Osteoblast (primary cell): ENCODE measurements at places on chromosomes 4 and X. TPM values are rescaled to one million over a fixed set of nuclear protein-coding genes. Genes with fewer than 3 reads are reported as not detected.

CXorf38 gene
- 10.1 and 14.7 TPM in 2 replicates for total RNA-seq

LRCH2 gene
- 2.1 and 2.5 TPM in 2 replicates for total RNA-seq

DIAPH2 gene
- 21.0 and 25.6 TPM in 2 replicates for total RNA-seq

OTC gene
- total RNA-seq, result not detected in 2 replicates

EVC2 gene
- 17.4 and 19.2 TPM in 2 replicates for total RNA-seq

FRAS1 gene
- 5.1 and 7.4 TPM in 2 replicates for total RNA-seq

HSFX2 gene
- 0.36 TPM in 1 of 2 replicates, not detected in the other for total RNA-seq

DNA sequence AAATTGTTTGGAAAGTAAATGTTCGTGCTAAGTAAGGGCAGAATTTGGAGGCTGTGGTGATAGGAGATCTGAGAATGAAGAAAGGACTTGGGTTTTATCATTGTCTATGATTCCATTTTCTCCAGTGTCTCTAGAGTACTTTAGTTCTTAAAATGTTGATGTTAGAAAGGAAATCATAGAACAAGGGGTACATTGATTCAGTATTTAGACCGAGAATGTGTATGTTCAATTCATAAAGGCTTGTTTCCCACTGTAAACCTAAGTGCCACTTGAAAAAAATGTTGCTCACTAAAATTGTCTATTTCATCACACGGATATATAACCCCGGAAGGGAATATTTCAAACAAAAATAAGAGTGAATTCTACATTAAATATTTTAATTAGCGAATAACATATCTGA is 159.3 kb upstream of the ETNPPL start:
- no peaks in the 10 kb centered on the region for H3K4me1 ChIP-seq
- no peak overlapping the region for H3K27ac ChIP-seq
- DNase-seq, result no peak
- H3K36me3 ChIP-seq, result no peaks in the 10 kb centered on the region

DNA sequence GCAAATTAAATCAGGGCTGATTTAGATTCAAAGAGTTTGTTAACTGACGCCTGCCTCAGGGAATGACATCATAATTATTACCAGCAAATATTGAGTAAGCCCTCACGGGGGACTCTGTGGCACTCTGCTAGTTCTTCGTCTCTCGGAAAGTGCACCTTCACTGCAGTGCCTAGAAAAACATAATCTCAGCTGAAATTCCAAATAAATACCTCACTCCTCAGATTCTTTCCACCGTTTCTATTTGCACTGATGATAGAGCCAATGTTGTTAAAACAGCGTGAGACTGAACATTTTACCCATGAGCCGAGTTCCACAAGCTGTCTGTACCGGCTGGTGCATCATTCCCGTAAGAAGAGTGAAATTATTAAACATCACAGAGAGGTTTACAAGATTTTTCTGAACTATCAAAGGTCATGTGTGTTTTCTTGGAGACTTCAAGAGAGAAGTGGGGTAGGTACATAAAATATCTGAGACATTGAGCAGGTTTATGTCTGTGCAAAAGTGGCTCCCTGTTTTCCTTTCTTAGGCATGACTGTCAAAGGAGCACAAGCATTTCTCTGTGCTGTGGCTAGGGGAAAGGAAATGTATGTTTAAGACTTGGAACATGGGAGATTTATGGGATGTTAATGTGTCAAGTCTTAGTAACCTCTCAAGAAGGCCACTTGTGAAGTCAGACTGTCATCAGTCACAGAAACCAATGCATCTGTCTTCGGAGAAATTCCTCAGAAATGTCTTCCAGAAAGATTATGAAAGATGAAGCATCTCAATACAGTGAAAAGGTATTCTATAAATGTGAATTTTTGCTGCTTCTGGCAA is 119.6 kb downstream of the CBLL2 start:
- H3K4me3 ChIP-seq, result no peak overlapping the region
- H3K4me1 ChIP-seq, result peaks cover 22% of the 10 kb centered on the region
- peak; percentile 34 for DNase-seq
- H3K27ac ChIP-seq, result no peak overlapping the region
- no peaks in the 10 kb centered on the region for H3K27me3 ChIP-seq

GRCh38 chr4:4308800-4309441 is 18.9 kb downstream of the ZBTB49 start:
- H3K36me3 ChIP-seq, result peaks cover 13% of the 10 kb centered on the region
- DNase-seq, result no peak
- H3K4me1 ChIP-seq, result peaks cover 12% of the 10 kb centered on the region
- peak overlapping the region; percentile 72 for H3K27ac ChIP-seq

- H3K27ac ChIP-seq, result peak overlapping the region; percentile 96
- H3K27me3 ChIP-seq, result no peaks in the 10 kb centered on the region
- H3K36me3 ChIP-seq, result peaks cover 32% of the 10 kb centered on the region
- peak overlapping the region; percentile 90 for H3K4me3 ChIP-seq
- DNase-seq, result no peak
- H3K4me1 ChIP-seq, result peaks cover 16% of the 10 kb centered on the region
Observed at GRCh38 chr4:121800638-121800960, 524 bp upstream of the EXOSC9 start.

DNA sequence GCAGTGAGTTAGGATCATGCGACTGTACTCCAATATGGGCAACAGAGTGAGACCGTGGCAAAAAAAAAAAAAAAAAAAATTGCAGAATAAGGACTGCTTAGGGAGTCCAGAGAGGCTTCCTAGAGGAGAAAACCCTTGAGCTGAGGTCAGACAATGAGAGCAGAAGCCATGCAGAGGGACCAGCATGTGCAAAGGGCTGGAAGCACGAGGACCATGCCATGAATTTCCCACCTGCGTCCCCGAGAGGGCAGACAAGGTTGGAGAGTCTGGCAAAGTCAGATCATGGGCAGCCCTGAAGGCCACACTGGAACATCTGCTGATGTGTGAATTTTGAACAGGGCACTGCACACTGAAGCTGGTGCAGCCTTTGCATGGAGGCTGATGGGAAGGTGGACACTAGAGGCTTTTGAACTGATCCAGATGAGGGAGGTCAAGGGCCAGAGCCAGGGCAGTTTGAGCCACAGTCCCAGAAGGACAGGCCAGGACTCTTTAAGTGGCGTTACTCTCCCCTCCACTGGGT is 6.5 kb upstream of the JAKMIP1 start:
- no peaks in the 10 kb centered on the region for H3K36me3 ChIP-seq
- no peaks in the 10 kb centered on the region for H3K4me1 ChIP-seq
- H3K27ac ChIP-seq, result no peak overlapping the region
- H3K4me3 ChIP-seq, result no peak overlapping the region

DNA sequence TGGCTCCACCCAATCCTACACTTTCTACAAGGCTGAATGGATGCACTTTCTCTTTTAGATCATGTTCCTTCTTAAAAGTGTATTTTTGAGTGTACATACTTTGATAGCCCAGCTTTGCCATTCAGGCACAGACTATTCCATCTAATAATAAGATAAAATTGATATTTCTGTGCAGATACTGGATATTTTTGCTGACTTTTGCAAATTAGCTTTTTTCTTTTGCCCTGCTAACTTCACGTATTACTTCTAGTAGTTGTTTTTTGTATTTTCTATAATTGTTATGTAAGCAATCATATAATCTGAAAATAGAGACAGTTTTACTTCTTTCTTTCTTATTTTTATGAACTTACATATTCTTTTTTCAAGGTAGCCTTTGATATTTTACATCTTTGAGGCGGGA is 13.5 kb upstream of the GYPA start:
- H3K4me3 ChIP-seq, result no peak overlapping the region
- H3K36me3 ChIP-seq, result no peaks in the 10 kb centered on the region
- no peak for DNase-seq
- H3K27ac ChIP-seq, result no peak overlapping the region
- no peaks in the 10 kb centered on the region for H3K27me3 ChIP-seq
- H3K4me1 ChIP-seq, result no peaks in the 10 kb centered on the region

DNA sequence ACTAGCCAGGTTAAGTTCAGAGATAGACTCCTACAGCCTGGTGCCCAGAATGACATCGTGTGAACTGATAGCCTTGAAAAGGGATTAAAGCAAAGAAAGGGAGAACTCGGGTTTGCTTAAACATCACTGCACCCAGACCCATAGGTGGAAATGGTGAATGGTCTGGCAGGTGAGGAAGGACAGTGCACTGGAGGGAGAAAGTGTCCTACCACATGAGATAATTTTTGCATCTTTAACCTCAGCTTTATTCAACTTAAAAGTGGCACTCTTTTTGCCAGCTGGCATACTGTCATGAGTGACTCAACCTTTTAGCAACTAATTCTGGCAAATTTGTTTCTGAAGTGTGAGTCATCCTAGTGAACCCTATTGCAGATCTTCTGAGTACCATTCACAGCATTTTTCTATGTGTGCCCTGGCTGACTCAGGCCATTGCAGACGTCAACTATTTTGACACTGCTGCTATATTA is 53.0 kb upstream of the DAPP1 start:
- H3K4me1 ChIP-seq, result peaks cover 12% of the 10 kb centered on the region
- DNase-seq, result peak; percentile 91
- H3K27ac ChIP-seq, result no peak overlapping the region
- no peaks in the 10 kb centered on the region for H3K36me3 ChIP-seq
- no peaks in the 10 kb centered on the region for H3K27me3 ChIP-seq

- no peak for DNase-seq
- H3K27ac ChIP-seq, result no peak overlapping the region
- no peaks in the 10 kb centered on the region for H3K36me3 ChIP-seq
- no peaks in the 10 kb centered on the region for H3K4me1 ChIP-seq
- H3K27me3 ChIP-seq, result no peaks in the 10 kb centered on the region
Observed at GRCh38 chrX:34521563-34521962, 135.5 kb downstream of the TMEM47 start.

GRCh38 chrX:40685362-40685918 is 38.1 kb upstream of the CXorf38 start:
- H3K4me1 ChIP-seq, result no peaks in the 10 kb centered on the region
- peaks cover 5% of the 10 kb centered on the region for H3K36me3 ChIP-seq
- H3K4me3 ChIP-seq, result no peak overlapping the region
- no peak overlapping the region for H3K27ac ChIP-seq
- no peak for DNase-seq
- H3K27me3 ChIP-seq, result peaks cover 3% of the 10 kb centered on the region

GRCh38 chr4:36427696-36428095 is 146.3 kb downstream of the DTHD1 start:
- no peak overlapping the region for H3K27ac ChIP-seq
- H3K4me1 ChIP-seq, result no peaks in the 10 kb centered on the region
- no peaks in the 10 kb centered on the region for H3K36me3 ChIP-seq
- no peak overlapping the region for H3K4me3 ChIP-seq
- no peak for DNase-seq

DNA sequence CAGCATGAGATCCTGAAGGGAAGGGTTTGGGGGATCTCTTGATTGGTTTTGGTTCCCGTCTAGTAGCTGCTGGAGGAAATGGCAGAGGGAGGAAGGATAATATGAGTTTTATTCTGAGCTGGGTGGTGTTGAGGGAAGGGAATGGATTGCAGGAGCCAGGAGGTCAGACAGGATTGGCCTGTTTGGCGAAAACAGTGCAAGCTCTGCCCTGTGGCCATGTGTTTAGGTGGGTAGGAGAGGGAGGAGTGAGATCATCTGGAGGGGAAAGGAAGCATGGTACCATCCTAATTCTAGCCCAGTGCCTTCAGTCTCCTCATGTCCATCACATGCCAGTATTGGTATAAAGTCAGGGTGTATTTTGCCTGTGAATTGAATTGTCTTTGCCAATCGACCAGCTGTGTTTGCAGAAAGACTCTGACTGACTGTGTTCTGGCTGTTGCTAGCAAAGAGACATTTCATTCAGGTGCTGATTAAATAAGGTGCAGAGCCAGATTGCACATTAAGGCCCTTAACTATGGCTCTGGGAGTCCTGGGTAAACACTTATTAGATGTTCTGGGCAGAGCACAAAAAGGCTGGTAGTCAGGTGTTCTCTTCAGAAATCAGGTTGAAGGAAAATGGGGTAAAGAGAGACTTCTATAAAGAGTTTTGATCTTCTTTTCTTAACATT is 10.0 kb downstream of the TMEM164 start:
- peaks cover 19% of the 10 kb centered on the region for H3K27me3 ChIP-seq
- no peaks in the 10 kb centered on the region for H3K4me1 ChIP-seq
- no peaks in the 10 kb centered on the region for H3K36me3 ChIP-seq
- DNase-seq, result no peak

GRCh38 chrX:131332331-131332730 is 43.2 kb upstream of the IGSF1 start:
- no peak overlapping the region for H3K4me3 ChIP-seq
- no peak for DNase-seq
- H3K27ac ChIP-seq, result no peak overlapping the region
- peaks cover 2% of the 10 kb centered on the region for H3K27me3 ChIP-seq

DNA sequence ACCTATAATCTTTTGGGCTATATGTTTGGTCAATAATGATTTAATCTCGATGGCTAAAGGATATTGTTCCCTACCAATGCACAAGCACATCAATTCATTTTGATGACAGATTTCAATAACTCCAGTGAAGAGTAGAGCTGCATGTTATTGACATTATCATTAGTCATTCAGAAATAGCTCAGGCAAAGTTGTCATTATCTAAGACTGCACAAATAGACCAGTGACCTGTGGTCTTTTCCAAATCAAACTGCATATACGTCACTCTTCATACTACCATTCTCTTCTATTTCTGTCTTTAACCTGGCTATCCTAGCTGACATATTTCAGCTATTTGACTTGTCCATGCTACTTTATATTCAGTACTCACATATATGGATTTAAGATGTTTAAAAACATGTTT is 1050.8 kb downstream of the C4orf33 start:
- no peak for DNase-seq
- no peak overlapping the region for H3K4me3 ChIP-seq
- H3K4me1 ChIP-seq, result no peaks in the 10 kb centered on the region
- no peak overlapping the region for H3K27ac ChIP-seq
- no peaks in the 10 kb centered on the region for H3K27me3 ChIP-seq
- H3K36me3 ChIP-seq, result no peaks in the 10 kb centered on the region

DNA sequence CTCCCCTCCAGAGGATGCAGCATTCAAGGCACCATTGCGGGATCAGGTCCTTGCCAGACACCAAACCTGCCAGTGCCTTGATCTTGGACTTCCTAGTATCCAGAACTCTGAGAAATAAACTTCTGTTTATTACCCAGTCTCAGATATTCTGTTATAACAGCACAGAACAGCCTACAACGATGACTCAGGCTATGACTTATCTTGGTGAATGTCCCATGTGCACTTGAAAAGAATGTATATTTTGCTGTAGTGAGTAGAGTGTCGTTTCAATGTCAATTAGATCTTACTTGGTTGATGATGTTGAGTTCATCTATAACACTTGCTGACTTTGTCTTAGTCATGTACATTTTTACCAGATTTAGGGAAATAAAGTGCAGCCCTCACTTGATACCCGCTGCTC is 34.5 kb upstream of the PGRMC1 start:
- no peaks in the 10 kb centered on the region for H3K36me3 ChIP-seq
- H3K27me3 ChIP-seq, result peaks cover 9% of the 10 kb centered on the region
- no peak overlapping the region for H3K4me3 ChIP-seq
- H3K4me1 ChIP-seq, result no peaks in the 10 kb centered on the region
- no peak overlapping the region for H3K27ac ChIP-seq

- H3K27ac ChIP-seq, result no peak overlapping the region
- H3K27me3 ChIP-seq, result peaks cover 13% of the 10 kb centered on the region
- H3K4me3 ChIP-seq, result no peak overlapping the region
- H3K36me3 ChIP-seq, result no peaks in the 10 kb centered on the region
- no peak for DNase-seq
- H3K4me1 ChIP-seq, result no peaks in the 10 kb centered on the region
Observed at GRCh38 chrX:131944936-131945902, 77.9 kb upstream of the STK26 start.
